NCI-H1105 (cell line): ENCODE measurements at places on chromosomes 3 and 15.

- peak; percentile 32 for DNase-seq
Observed at GRCh38 chr3:86990734-86991481, at the start of gene VGLL3. Gene VGLL3 (minus strand): TSS chr3:86991149. CDS start chr3:86990743, 406 bp downstream.

- DNase-seq: no peak
Observed at GRCh38 chr3:135752851-135753250, 212.7 kb upstream of the PPP2R3A start.

GRCh38 chr3:102034639-102035451 lies 185.5 kb downstream of the NFKBIZ start:
- no peak for DNase-seq

- no peak for DNase-seq
Observed at GRCh38 chr3:118810499-118811035, 224.1 kb downstream of the IGSF11 start.

DNA sequence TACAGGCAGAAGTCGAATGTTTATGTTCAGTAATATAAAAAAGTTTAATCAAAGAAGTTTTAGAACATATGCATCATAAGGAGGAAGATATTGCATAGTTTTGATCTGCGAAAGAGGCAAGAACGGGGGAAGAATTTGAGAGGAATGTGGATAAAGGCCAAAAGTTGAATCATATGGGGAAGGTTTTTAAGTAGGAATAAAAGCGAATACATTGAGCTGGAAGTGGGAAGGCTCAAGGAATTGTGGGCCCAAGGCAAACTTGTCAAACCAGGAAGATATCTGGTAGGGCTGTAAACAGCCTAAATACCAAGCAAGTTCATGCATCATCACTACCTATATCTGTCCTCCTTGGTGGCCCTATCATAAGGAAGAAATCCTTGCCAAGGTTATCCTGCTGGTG lies 186.9 kb downstream of the MAGI1 start:
- no peak for DNase-seq

DNA sequence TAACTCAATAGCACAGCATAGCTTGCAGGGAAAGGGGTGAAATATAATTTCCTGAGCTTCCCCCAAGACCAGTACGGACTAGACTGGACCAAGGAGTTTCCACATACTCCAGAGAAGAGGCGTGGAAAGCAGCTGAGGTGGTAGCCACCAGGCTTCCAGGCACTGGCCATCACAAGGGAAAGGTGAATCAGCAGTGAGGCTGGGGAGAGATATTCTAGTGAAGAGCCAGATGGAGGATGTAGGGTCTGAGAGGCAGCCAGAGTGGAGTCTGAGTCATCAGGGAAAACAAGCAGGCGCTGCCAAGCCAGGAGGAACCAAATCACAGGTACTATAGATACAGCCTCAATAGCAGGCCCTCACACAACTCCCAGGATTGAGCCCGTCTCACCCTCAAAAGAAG lies 9.6 kb upstream of the RASA2 start:
- DNase-seq: no peak

DNA sequence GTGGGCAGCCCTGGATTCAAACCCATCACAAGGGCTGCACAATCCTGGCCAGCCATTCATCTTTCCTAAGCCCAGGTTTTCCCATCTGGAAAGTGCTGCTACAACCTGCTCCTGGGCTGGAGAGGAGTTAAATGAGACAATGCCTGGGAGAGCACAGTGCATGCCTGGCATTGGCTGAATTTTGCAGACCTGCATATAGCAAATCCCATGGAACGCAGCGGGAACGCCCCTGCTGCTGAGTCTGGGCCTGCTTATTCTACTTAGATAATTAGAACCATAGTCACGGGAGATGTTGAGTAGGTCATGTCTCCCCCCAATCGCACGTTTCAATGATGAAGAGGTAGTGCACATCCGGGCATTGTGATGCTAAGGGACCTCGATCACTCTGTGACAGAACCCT lies 46.6 kb downstream of the ABTB1 start:
- no peak for DNase-seq

DNA sequence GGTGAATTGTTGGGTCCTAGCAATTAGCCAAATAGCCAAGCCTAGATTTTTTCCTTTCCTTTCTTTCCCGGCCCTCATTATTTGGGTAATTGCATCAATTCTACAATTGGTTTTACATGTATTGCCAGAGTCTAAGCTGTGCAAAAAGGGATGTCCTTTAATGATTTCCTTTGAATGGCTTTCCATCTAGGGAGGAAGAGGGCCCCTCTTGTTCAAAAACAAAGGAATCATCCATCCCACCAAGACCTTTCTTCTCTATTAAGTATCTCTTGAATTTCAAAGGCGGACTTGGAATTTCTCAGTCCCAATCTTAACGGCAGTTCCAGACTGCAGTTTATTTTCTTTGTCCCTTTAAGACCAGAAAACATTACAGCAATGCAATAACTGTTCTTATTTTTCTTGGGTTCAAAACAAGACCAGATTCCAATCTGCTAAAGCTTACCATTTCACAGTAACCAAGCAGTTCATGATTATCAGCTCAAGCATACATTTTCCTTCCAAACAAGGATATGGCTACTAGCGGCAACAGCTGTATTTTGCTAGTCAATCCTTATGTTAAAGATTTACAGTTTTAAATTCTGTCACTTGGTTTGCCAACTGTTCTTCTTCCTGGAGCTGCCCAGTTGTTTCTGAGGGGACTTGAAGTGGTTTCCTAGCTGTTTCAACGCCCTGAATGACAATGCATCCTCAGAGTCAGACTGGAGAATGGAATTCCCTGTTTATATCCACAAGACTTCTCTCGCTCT lies 91.4 kb upstream of the LRIG1 start:
- no peak for DNase-seq

DNA sequence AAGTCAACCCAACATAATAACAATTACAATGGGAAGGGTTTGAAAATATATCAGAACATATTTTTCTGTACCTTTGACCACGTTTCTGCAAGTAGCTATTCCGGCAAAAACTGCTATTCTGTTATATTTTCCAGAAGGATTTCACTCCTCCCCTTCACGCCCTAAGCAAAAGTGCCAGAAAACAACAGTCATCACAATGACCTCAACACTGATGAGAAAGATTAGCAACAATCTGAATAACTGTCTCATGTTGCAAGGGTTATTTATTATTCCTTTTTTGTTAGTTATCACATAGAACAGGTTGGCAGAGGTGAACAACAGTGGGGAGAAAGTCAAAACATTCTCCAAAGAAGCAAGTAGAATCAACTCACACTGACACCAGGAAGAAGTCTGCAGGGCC lies 269.4 kb upstream of the ARRDC4 start:
- DNase-seq: no peak

- DNase-seq: no peak
Observed at GRCh38 chr3:167653155-167653554, 587 bp downstream of the WDR49 start.

GRCh38 chr15:38565287-38565670 lies 665 bp upstream of the RASGRP1 start:
- DNase-seq: no peak

DNA sequence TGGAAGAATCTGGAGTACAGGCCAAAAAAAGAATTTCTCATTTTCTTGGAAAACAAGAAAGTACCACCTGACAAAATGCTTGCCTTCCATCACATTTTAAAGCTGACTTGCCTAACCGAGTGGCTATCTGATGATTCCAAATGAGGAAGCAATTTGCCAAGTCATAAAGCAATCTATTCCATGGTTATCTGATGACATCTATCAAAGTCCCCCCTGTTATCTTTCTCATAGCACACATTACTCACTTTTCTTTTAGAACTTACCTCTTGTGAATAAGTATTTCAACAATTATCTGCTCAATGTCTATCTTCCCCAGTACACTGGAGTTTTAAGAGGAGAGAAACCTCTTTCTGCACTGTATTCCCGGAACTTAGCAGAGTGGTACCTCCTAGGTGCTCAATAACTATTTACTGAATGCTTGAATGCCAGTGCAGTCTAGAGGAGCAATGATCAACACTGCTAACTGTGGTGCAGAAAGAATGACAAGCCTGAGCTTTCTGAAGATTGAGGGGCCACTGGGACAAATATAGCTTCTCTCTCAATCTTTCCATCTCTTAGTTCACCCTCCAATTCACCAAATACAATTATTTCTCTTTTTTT lies 186.3 kb upstream of the ATP11B start:
- no peak for DNase-seq
